ENCODE measurements at places on chromosomes 13 and 19.
A peak's percentile ranks its signal among the peaks of the same experiment; 100 is the strongest.

- H3K27ac ChIP-seq: no peak overlapping the region
- peaks cover 9% of the 10 kb centered on the region for H3K4me1 ChIP-seq
- H3K36me3 ChIP-seq: no peaks in the 10 kb centered on the region
- no peak overlapping the region for H3K4me3 ChIP-seq
- H3K27me3 ChIP-seq: no peaks in the 10 kb centered on the region
These were observed 2.7 kb upstream of the CAPNS1 start for GRCh38 chr19:36136964-36137686.

GRCh38 chr13:84362777-84363176 is 480.5 kb upstream of the SLITRK1 start:
- H3K4me1 ChIP-seq: no peaks in the 10 kb centered on the region
- no peaks in the 10 kb centered on the region for H3K36me3 ChIP-seq
- no peak overlapping the region for H3K4me3 ChIP-seq

DNA sequence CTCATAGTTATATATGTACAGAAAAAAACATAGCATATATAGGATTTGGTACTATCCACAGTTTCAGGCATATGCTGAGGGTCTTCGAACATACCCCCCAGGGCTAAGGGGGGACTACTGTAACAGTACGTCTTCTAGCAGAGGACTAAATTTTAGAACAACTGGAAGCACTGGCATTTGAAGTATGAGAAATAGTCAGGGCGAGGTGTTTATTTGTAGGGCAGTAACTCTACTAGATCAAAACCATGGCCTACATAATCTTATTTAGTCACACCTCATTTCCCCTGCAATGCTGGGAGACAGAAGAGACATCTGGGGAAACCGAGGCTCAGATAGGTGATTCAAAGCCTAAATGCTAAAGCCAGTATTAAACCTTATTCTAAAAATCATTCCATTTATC is 245.6 kb downstream of the DCT start:
- H3K27me3 ChIP-seq: no peaks in the 10 kb centered on the region
- no peak overlapping the region for H3K4me3 ChIP-seq
- H3K4me1 ChIP-seq: no peaks in the 10 kb centered on the region
- no peaks in the 10 kb centered on the region for H3K36me3 ChIP-seq

- no peaks in the 10 kb centered on the region for H3K36me3 ChIP-seq
- no peak overlapping the region for H3K27ac ChIP-seq
- no peak overlapping the region for H3K4me3 ChIP-seq
- H3K27me3 ChIP-seq: no peaks in the 10 kb centered on the region
- no peak for DNase-seq
These were observed 38.2 kb downstream of the PTPRS start for GRCh38 chr19:5302396-5302795.

DNA sequence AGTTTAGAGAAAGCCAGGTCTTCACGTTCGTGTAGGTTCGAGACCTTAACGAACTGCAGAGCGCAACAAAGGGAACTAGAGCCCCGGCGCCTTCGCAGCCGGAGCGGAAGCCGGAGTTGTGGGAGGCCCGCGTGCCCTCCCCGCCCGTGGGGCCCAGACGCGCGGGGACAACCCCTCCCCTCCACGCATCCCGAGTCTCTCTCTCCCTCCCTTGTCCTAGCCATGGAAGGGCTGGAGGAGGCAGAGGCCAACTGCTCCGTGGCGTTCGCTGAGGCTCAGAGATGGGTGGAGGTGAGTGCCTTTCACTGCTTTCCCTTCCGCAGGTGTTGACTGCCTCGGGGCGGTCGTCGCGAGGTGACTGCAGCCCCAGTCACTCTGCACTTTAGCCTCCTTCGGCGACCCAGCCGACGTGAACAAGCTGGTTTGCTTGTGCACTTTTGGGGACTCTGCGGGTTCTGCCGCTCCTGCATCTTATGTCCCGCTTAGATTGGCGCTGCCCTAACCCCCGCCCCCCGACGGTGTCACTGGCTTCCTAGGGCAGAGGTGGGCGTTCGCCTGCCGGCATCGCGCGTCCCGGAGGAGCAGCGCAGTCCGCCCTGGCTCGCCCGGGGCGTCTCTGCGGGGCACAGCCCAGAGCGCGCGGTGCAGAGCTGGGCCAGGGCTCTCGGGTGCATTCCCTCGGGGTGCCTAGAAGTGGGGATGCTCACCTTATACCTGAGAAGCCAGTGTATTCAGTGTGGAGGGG is 478 bp downstream of the LMO7 start:
- DNase-seq: peak; percentile 36
- no peaks in the 10 kb centered on the region for H3K27me3 ChIP-seq
- H3K27ac ChIP-seq: no peak overlapping the region
- H3K4me1 ChIP-seq: peaks cover 11% of the 10 kb centered on the region
- peak overlapping the region; percentile 38 for H3K4me3 ChIP-seq

DNA sequence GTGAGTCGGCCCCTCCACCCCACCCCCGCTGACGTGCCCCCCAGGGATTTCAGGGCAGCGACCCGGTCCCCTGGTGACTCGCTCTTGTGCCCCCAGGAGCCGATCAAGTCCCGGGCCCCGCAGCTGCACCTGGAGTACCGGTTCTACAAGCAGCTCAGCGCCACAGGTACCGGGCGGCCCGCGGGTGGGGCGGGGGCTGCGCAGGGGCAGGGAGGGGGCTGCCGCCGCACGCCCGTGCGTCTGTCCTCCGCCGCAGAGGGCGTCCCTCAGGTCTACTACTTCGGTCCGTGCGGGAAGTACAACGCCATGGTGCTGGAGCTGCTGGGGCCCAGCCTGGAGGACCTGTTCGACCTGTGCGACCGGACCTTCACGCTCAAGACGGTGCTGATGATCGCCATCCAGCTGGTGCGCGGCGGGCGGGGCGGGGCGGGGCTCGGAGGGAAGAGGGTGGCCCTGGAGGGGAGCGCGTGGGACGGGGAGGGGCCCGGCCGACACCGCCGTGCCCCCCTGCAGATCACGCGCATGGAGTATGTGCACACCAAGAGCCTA is 37.1 kb downstream of the BTBD2 start:
- no peak overlapping the region for H3K27ac ChIP-seq
- peaks cover 29% of the 10 kb centered on the region for H3K36me3 ChIP-seq
- no peaks in the 10 kb centered on the region for H3K27me3 ChIP-seq
- H3K4me1 ChIP-seq: no peaks in the 10 kb centered on the region
- DNase-seq: no peak

DNA sequence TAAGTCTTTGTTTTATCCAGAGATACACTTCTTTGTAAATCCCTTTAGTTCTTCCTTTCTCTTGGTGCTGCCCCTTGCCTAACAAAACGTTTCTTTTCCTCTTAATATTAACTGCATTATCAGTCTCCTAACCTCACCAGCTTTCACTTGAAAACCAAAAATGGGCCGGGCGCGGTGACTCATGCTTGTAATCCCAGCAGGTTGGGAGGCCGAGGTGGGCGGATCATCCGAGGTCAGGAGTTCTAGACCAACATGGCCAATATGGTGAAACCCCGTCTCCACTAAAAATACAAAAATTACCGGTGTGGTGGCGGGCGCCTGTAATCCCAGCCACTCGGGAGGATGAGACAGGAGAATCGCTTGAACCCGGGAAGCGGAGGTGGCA is 329.8 kb upstream of the MIR17HG start:
- no peak overlapping the region for H3K4me3 ChIP-seq
- H3K4me1 ChIP-seq: no peaks in the 10 kb centered on the region
- no peaks in the 10 kb centered on the region for H3K36me3 ChIP-seq
- no peak for DNase-seq
- no peak overlapping the region for H3K27ac ChIP-seq

- no peak for DNase-seq
- H3K27ac ChIP-seq: no peak overlapping the region
- no peaks in the 10 kb centered on the region for H3K27me3 ChIP-seq
- no peak overlapping the region for H3K4me3 ChIP-seq
These were observed 308.8 kb upstream of the PCDH9 start for GRCh38 chr13:67538906-67539305.

DNA sequence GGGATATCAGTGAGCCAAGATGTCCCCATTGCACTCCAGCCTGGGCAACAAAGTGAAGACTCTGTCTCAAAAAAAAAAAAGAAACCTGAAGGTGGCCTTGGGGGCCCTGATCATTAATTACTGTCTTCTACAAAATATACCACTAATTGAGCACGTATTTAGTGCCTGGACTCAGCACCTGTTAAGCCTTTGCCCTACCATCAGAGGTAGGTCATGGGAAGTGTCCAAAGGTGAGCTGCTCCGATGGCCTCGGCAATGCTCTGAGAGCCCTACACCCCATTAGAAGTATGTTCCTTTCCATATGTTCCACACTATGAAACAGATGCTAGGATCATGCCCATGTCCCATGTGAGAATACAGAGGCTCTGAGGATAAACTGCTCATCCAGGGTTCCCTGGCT is 20.9 kb downstream of the NOSIP start:
- peaks cover 16% of the 10 kb centered on the region for H3K36me3 ChIP-seq
- H3K4me1 ChIP-seq: peaks cover 7% of the 10 kb centered on the region
- no peak for DNase-seq
- no peak overlapping the region for H3K4me3 ChIP-seq
- H3K27ac ChIP-seq: no peak overlapping the region
- H3K27me3 ChIP-seq: no peaks in the 10 kb centered on the region

- H3K27ac ChIP-seq: peak overlapping the region; percentile 89
- no peak for DNase-seq
- no peaks in the 10 kb centered on the region for H3K36me3 ChIP-seq
- peaks cover 8% of the 10 kb centered on the region for H3K4me1 ChIP-seq
- H3K4me3 ChIP-seq: no peak overlapping the region
These were observed 16.0 kb downstream of the FXYD5 start for GRCh38 chr19:35170359-35171061.

GRCh38 chr19:47633996-47634395 is 25.1 kb downstream of the BICRA start:
- peak overlapping the region; percentile 61 for H3K27ac ChIP-seq
- no peaks in the 10 kb centered on the region for H3K36me3 ChIP-seq
- H3K4me1 ChIP-seq: peaks cover 3% of the 10 kb centered on the region
- no peak for DNase-seq
- no peaks in the 10 kb centered on the region for H3K27me3 ChIP-seq

DNA sequence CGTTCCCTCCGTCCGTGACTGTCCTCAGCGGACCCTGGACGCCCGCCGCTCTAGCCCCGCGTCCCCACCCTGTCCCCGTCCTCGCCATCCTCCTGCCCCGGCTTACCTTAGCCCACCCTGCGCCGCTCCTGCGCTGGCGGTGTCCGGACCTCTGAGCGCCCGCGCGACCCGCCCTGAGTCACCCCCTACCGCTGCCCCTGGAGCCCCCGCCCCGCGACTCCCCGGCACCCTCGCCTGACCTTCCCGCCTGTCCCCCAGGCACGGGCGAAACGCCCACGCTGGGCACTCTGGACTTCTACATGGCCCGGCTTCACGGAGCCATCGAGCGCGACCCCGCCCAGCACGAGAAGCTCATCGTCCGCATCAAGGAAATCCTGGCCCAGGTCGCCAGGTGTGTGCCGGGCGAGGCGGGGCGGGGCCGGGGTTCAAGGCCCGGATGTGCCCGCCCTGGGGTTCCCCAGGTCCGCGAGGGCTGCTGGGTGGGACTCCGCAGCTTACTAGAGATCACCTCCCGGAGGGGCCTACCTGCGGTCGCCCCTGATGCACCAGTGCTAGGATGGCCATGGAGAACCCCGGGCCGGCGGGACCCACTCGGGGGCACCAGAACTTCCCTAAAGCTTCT is 5.1 kb downstream of the HMG20B start:
- peaks cover 6% of the 10 kb centered on the region for H3K4me1 ChIP-seq
- DNase-seq: no peak
- no peak overlapping the region for H3K4me3 ChIP-seq
- H3K27ac ChIP-seq: no peak overlapping the region
- H3K27me3 ChIP-seq: no peaks in the 10 kb centered on the region
